Coronary artery (tissue), 2 donors: ENCODE measurements at places on chromosomes 7 and 10.

DNA sequence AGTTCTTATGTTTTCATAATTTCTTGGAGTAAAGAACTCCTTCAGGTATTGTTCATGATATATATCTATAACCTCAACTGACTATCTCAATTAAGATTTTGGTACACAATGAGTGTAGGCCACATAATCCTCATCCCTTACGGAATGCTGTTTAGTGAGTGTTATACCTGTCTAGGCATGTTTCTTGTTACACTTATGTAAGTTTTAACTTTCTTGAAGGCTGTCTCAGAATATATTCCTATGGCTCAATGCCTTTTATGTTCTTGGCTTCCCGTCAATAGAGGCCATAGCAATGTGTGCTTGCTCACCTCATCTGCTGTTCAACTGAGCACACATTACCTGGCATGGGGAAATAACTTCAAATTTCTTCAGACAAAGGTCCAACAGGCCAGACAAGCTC lies 185.1 kb downstream of the CTTNBP2 start:
- no peak for DNase-seq

DNA sequence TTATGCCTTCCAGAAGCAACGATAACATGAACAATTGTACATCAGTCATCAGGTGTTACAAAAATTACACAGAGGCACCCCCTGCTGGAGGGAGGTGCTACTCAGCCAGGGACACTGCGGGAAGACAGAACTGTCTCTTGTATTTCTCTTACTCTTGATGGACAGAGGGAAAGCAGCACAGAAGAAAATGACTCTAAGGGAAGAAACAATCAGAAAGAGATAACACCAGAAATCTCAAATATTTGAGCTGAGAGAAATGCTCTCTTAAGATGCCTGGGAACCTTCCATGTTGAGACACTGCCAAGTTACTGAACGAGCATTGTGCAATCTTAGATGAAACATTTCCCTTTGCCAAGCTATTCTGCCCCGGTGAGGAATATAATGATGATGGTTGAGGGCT lies 227.6 kb upstream of the NPSR1 start:
- no peak for DNase-seq

- no peak for DNase-seq
Observed at GRCh38 chr10:52420656-52421055, 106.6 kb downstream of the DKK1 start.

- no peak for DNase-seq
Observed at GRCh38 chr10:22054961-22055360, 51.4 kb upstream of the DNAJC1 start.

DNA sequence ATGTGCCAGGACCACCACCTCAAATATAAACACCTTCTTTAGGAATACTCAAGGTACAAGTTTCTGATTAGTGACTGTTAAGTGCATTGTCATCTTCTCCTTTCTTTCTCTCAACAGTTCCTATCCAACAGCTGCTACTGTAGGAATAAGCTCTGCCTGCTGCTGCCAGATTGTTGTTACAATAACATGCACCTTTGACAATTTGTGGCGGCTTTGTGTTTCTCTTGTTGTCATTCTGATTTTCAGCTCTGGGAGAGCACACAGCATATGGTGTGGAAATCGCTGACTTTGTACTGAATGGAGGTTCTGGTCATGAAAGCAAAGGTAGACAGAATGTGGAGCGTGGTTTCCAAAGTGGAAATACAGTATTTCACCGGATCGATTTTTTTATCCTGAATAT lies 182.8 kb downstream of the SEC23IP start:
- no peak for DNase-seq

GRCh38 chr7:127873715-127874636 lies 157.3 kb downstream of the LRRC4 start:
- DNase-seq = no peak

GRCh38 chr10:131207176-131207575 lies 104.3 kb downstream of the TCERG1L start:
- peak; percentile 46 for DNase-seq

DNA sequence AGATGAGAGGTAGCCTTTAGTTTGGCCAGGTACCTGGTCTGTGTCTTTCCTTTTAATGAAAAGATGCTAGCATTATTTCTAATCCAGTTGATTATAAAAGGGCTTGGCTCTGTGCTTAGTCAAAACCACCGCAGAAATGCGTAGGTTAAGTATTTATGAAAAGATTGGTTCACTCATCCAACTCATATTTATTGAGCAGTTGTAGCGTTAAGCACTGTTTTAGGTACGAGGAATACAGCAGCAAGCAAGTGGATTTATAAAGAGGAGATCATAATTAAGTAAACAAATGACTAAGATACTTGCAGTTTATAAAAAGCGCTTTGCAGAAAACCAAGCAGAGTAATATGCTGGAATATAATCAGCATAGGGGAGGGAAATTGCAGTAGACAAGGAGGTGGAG lies 129.8 kb downstream of the PPP1R17 start:
- no peak for DNase-seq

DNA sequence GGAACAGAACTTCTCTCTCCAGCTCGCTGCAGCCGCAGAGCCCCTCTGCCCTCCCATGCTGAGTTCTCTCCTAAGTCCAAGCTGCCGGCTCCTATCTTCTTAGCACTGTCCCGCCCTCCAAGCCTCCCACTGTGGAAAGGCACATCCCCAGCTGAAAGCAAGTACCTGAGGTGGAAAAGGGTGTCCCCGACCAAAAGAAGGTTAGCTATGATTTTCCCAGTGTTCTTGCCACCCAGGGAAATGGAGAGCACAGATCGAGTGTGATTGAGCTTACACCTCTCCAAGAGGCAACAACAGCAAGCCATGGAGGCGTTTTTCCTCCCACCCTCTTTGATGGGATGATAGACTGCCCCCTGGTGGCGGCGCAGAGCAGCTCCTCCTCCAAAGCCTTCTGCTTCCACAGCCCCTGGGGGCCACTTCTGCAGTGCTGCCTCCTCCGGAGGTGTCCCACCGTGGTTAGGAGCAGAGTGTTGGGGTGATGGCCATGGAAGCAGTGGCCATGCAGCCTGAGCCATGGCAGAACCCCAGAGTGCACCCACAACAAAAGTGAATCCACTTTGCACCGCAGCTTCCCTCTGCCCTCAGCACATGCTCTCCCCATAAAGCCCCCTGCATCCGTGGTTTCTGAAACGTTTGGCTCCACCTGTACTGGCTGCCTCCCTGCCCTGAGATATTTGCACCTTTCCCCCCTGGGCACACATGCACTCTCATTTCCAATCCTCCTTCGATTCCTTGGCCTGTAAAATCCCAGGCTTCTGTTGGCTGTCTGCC lies 143.1 kb upstream of the STK17A start:
- no peak for DNase-seq

DNA sequence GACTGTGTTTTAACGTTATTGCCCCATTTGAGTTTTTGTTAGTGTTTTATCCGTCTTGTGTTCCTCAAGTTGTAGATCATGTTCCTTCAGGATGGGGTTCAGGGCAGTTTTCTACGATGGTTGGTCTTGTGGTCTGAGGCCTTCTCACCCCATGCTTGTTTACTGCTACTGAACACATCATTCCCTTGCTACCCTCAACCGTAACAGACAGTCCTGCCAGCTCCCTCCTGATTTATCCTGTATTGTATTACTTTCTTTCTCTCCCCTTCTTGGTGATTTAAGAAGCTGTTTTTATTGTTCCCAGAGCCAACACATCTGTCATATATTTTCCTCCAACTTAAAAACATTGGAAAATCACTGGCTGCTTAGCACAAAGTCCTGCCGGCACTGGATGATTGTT lies 719.8 kb downstream of the INHBA start:
- no peak for DNase-seq

GRCh38 chr7:129689995-129690581 lies 78.6 kb downstream of the NRF1 start:
- DNase-seq = no peak

- DNase-seq = no peak
Observed at GRCh38 chr7:80764132-80764531, 125.7 kb downstream of the CD36 start.

GRCh38 chr10:121694966-121695643 lies 96.9 kb upstream of the FGFR2 start:
- no peak for DNase-seq

- no peak for DNase-seq
Observed at GRCh38 chr10:31134311-31134952, 102.8 kb upstream of the ZNF438 start.

DNA sequence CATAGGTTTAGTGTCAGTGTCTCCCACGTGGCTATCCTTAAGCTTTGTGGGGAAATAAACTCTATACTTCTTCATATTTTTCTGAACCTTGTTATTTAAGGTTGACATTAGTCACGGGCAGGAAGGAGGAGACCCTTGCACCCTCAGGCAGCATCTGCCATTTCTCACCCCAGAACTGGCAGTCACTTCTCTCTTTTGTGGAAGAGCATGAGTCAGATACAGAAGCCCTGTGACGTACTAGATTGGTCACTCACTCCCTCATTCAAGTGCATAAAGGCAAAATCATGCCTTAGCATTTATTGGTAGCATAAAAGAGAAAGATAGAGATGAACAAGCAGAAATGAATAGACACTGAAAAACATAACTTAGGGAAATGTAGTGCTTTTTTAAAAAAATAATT lies 206.0 kb upstream of the MDFIC start:
- no peak for DNase-seq

DNA sequence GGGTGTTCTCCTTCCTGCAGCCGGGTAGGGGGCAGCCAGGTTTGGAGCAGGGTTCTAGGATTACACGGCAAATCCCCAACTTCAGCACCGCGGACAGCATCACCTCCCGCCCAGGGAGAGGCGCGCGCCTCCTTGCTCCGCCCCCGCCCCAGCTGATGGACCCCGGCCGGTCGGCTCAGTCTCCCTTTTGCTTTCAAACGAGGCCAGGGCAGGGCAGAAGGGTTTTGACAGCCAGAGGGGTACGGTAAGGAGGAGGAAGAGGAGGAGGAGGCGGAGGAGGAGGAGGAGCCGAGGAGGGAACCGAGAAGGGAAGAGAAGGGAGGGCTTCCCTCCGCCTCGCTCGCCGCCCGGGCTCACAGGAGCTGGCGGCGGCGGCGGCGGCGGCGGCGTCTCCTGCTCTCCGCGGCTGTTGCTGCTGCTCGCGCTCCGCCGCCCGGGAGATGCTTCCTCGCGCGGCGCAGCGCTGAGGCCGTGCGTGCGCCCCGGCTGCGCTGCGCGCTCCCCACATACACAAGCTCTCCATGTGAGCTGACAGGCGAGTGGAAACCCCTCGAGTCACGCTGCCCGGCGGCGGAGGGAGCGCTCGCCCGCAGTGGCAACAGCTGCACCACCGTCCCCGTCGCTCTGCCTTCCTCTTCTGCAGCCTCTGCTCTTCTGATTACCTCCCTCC lies 615 bp upstream of the CNTNAP2 start:
- DNase-seq = no peak

DNA sequence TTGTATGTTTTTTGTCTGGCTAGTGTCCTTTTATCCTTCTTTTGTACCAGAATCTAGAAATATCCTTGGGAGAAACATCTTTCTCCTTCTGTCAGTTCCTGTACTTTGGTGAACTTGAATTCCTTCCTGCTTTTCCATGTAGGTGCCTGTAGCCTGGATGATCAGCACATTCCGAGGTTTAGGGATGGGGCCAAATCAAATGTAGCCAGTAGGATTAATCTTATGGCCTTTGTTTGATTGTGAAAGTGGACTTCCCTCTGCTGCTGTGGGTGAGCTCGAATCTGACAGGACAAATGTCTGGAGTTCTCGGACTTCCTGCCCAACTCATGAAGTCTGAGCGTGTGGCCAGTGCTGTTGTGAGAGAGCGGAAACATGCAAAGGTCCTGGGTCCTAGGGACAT lies 33.2 kb upstream of the NAMPT start:
- DNase-seq = no peak

DNA sequence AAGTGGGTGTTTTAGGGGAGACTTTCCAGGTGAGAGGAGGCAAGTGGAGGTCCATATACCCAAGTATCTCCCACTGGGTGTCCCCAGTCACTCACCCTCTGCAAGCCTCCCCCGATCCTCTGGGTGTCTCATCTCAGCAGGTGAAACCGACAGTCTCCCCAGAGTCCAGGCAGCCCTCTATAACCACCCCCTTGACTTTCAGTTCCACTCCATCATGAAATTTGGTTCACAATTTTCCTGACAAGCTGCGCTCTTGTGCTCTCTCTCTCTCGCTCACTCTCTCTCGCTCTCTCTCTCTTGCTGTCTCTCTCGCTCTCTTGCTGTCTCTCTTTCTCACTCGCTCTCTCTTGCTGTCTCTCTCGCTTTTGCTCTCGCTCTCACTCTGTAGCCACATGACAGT lies 8.1 kb upstream of the RABGEF1 start:
- no peak for DNase-seq

GRCh38 chr7:24434972-24435371 lies 138.3 kb upstream of the PALS2 start:
- DNase-seq = no peak

- DNase-seq = no peak
Observed at GRCh38 chr7:128035712-128036111, 4.5 kb upstream of the LRRC4 start.

DNA sequence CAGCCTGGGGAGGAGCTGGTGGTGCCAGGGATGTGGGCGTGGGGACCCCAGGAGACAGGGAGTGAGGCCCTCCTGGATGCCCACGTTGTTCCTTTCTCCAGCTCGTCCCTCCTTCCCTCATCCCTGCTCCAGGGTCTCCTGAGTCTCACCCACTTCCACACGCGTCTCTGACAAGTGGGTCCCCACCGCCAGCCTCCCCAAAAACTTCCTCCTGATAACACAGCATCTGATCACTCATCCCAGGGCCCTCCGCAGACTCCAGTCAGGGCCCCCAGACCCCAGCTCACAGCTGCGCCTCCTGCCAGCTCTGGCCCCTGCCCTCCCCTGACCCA lies 60.6 kb upstream of the INPP5A start:
- DNase-seq = no peak

DNA sequence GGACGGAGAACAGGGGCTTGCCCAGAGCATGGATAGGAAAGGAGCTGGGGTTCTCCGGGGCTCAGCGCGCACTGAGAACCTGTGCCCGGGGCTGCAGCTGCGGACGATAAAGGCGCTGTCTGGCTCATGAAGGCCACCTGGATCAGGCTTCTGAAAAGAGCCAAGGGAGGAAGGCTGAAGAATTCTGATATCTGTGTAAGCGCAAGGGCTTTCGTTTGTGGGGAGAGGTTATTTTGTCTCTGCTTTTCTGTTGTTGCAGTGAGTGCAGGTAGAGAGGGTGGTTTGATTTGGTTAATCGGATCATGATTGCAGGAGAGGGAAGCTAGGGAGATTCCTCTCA lies 250.5 kb downstream of the NSUN6 start:
- DNase-seq = no peak

DNA sequence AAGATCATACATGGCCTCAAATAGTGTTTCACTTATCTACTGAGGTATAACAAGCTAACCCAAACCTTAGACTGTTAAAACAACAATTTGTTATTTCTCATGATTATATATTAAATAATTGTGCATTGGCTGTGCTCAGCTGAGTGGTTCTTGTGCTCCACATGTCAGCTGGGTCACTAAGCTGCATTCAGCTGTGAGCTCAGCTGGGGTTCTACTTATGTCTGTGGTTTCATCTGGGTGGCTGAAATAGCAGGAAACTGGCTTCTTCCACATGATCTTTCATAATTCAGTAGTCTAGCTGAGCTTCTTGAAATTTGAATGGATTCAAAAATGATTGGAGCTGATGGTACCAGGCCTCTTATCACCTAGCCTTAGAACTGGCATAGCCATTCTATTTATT lies 181.8 kb upstream of the CSTF2T start:
- no peak for DNase-seq

- DNase-seq = no peak
Observed at GRCh38 chr7:26696978-26697377, 167.4 kb downstream of the SKAP2 start.
